Stimulated activated CD4-positive, alpha-beta T cell treated with anti-CD3 and anti-CD28 coated beads, Interleukin-4, amount 100 ng/mL, for 24 hours (primary cell): ENCODE measurements at places on chromosomes 16 and 17.
A peak's percentile ranks its signal among the peaks of the same experiment; 100 is the strongest.

DNA sequence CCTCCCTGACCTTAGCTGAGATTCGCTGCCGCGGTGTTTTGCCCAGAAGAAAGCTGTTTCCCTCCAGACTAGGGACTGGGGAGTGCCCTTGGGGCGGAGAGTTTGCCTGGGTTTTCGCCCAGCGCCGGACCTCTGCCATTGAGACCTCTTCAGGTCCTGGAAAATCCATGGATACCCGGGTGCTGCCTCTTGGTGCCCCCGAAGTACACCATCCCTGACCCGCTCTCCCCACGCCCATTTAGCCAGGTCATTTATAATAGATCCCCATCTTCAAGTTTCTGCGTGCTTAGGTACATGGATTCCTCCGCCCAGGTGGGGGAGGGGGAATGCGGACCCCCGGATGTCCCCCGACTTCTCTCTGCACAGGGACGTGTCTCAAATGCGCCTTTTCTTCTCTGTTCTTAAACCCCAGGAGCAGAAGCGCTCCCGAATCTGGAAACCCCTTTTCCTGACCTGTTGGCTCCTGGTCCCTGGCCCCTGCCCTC is 15.0 kb upstream of the CBX8 start:
- DNase-seq = no peak

GRCh38 chr17:57085448-57086068 is 512 bp downstream of the AKAP1 start:
- DNase-seq = peak; percentile 61

- DNase-seq = no peak
These were observed 580 bp downstream of the BCAR1 start for GRCh38 chr16:75250809-75251279.

DNA sequence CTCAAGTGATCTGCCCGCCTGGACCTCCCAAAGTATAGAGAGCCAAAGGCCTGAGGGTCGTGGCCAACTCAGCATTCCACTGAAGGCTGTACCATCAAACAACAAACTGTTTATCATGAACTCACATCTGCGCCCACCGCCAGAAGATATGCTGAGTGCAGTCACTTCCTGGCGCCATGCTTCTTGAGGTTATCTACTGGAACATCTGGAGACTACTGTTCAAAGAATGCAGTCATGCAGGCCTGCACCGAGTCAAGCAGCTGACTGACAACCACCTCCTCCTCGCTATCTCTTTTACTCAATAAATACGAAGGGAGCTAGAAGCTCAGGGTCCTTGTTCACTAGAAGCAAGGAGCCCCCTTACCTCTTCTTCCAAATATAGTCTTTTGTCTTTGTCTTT is 473.9 kb upstream of the EEF2KMT start:
- no peak for DNase-seq

DNA sequence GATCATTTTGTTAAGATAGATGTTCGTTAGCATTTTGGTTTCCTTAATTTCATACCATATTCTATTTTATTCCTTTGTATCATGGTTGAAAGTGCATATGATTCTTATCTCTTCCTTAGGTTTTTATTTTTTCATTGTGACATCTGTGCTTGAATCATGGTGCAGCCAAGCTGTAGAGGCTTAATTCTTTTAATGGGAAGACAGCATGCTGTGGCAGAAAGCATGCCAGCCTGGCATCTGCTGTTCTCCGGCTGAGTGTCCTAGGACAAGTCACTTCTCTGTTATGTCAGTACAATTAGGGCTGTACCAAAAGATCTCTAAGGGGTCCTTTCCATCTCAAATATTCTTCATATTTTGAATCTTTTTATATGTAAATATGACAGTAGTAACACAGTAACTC is 68.5 kb upstream of the PMFBP1 start:
- no peak for DNase-seq

DNA sequence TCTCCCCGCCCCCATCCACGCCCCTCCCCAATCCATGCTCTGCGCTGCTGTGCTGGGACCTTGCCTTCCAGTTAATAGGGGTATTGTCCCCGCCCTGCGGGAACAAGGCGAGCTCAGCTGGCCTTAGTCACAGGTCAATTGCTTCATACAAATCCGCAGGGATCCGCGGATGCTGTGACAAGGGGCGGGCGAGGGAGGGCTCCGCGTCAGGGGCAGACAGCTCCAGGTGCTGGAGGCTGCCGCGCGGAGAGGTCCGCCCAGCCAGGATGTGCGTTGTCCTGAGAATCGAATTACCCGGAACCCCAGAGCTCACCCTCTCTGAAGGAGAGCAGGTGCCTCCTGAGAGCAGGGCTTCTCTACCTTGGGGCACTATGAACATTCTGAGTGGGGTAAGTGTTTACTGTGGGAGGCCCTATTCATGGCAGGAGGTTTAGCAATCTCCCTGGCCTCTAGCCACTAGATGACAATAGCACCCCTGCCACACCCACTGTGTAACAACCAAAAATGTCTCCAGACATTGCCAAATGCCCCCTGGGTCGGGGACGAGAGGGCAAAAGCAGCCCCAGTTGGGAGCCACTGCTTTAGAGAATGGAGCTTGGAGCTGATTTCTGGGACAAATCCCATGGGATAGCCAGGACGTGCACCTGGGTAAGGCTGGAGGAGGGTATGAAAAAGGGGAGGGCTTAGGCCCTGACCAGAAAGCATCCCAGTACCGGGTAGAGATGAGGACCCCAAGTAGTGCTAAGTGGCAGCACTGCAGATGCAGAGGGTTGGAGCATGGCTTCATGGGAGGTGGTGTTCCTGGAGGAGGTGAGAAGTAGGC is 138.2 kb downstream of the CYLD start:
- DNase-seq = no peak
